ENCODE measurements at places on chromosomes 5 and 9.

GRCh38 chr5:160486573-160486972 lies 64.9 kb downstream of the PTTG1 start:
- DNase-seq, result no peak

- DNase-seq, result no peak
Measured at GRCh38 chr5:100252944-100253343, 282.2 kb upstream of the FAM174A start.

DNA sequence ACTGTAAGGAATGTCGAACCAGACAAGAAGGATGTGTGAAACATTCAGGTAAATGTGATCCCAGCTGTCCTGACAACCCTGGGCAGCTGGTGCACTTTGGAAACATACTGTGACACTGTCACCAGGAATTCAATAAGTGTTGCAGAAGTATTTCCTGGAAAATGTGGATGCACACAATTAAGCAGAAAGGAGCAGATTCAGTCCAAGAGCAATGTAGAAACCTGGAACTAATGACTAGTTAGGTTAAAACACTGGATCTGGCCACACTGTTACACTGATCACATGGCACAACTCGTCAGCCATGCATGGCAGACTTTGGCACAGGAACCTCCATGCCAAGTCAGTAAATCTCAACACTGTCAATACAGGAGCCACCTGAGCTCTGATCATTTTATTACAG lies 109.0 kb downstream of the FAM174A start:
- DNase-seq, result no peak

DNA sequence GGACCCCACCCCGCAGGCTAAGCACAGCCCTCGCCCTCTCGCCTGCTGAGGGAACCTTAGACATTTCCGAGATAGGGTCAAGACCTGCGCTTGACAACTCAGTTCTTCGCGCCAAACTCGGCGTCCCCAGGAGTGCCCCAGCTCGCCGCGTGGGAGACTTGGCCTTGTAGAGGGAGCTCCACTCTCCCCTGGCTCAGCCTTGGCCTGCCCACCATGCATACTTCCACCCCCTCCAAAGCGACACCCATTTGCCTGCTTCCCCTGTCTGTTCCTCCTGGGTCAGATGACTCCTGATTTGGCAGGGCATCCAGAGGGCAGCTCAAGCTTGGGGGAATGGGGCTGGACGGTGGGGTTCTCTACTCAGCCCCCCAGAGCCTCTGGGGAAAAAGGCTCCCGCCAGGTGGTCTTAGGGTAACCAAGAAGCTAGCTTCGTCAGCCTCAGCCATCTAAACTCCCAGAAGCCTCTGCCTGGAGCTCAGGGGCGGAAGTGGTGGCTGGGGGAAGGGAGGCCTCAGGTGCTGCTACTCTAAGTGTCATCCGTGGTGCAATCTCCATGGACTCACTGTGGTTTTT lies 560 bp downstream of the DOCK2 start:
- DNase-seq, result peak; percentile 79

Data from stimulated activated CD4-positive, alpha-beta T cell treated with anti-CD3 and anti-CD28 coated beads, Interleukin-1b, Interleukin-23, amount 100 ng/mL, for 48 hours (primary cell).